ENCODE measurements at places on chromosomes 12 and 14.

GRCh38 chr14:59091404-59091803 lies 97.1 kb upstream of the DAAM1 start:
- no peak for DNase-seq

GRCh38 chr14:46054526-46054925 lies 597.1 kb downstream of the RPL10L start:
- no peak for DNase-seq

GRCh38 chr14:24925771-24926374 lies 124.1 kb downstream of the STXBP6 start:
- DNase-seq: no peak

GRCh38 chr14:65167072-65167645 lies 64.8 kb upstream of the MAX start:
- DNase-seq: peak; percentile 37

DNA sequence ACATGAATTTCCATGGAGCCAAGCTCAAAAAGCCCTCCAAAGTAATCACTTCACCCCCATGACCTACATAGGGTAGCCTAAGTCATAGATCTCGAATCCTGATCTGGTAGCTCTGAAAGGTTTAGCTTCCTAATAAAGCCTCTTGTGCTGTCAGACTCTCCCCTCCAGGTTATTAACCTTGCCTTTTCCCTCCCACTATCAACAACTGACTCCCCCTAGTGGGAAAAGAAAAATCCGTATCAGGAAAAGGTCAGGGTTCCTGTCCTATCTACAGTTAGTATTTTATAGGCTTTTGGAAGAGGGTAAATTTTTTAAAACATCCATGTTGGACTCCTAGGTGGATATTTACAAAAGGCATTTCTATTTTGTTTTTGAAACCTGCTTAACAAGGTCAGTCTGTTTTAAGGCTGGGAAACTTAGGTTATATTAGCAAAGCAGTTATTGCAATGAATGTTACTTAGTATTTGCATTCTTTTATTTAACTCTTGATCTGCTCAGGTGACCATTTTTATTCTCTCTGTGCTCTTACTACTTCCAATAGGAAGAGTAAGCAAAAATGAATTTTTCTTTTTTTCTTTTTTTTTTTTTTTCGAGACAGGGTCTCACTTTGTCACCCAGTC lies 8.0 kb downstream of the YY1 start:
- peak; percentile 66 for DNase-seq

- peak; percentile 82 for DNase-seq
Observed at GRCh38 chr14:91286530-91286937, 42.0 kb upstream of the GPR68 start.

- no peak for DNase-seq
Observed at GRCh38 chr12:94415066-94415465, 44.6 kb downstream of the CEP83 start.

- no peak for DNase-seq
Observed at GRCh38 chr12:97967831-97968230, 505.2 kb downstream of the RMST start.

GRCh38 chr14:92946847-92947545 lies 24.0 kb downstream of the CHGA start:
- no peak for DNase-seq

DNA sequence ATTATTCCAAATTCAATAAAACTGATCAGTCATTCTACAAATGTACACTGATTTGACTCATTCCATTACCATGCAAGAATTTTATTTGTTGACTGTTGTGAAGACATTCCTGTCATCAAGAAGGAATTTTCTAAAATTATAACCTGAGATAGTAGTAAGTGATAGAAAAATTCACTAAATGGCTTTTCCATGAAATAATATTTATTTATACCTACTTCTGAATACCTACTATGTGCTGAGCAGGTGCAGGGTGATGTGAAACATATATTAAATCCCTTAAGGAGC lies 841.7 kb downstream of the NRXN3 start:
- DNase-seq: no peak

DNA sequence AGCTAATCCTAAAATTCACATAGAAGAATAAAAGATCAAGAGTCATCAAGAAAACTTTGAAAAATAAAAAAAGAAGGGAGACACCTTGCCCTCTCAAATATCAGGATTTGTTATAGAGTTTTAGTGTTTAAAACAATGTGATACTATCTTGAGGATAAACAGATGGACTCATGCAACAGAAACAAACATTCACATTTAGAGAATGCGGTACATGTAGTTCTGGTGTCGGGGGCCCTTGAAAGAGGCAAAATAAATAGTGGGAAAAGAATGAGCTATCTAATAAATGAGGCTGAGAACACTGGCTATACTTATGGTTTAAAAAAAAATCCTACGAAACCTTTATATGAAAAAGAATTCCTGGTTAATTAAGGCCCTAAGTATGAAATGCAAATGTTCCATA lies 127.7 kb downstream of the LLPH start:
- DNase-seq: no peak

GRCh38 chr12:75870878-75871277 lies 160.7 kb downstream of the PHLDA1 start:
- DNase-seq: no peak

- DNase-seq: no peak
Observed at GRCh38 chr12:107339487-107339886, 246.1 kb upstream of the CRY1 start.

- no peak for DNase-seq
Observed at GRCh38 chr12:26114720-26115401, 10.0 kb downstream of the BHLHE41 start.

GRCh38 chr12:49550693-49551252 lies 11.9 kb downstream of the KCNH3 start:
- DNase-seq: no peak

DNA sequence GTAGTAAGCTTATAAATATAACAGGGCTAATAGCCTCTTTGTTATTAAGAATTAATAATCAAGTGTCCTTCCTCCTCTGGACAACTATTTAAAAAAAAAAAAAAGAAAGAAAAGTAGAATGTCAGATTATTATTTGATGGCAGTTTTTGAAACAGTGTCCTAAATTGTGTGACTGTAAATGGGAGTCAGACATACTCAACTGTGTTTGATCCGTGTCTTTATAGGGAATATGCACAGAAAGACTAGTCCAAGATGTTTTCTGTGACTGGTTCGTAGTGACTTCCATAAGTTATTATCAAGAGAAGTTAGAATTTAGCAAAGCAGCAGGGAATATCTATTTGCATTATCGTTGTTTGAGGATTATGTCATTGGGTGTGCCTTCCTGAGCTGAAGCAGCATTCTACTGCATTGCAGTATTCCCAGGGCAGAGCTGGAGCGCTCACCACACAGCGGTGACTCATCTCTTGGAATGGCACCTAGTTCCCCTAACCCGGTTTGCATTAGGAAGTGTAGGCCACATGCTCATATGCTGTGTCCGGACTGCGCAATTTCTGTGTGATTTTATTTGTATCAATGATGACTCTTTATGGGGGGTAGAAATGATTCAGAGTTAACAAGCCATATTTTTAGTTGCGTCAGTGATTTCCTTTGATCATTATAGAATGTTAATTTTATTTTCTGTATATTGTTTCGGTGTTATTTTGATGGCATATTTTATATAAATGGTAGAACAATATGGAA lies 7.9 kb downstream of the DYNC1H1 start:
- DNase-seq: peak; percentile 70

GRCh38 chr14:93926873-93927799 lies at the start of gene FAM181A:
Gene FAM181A, plus strand, starts transcription at chr14:93927344. Its CDS starts 942 bp downstream, at chr14:93928286.
- no peak for DNase-seq

GRCh38 chr12:93154753-93155480 lies 222.8 kb upstream of the NUDT4 start:
- no peak for DNase-seq

DNA sequence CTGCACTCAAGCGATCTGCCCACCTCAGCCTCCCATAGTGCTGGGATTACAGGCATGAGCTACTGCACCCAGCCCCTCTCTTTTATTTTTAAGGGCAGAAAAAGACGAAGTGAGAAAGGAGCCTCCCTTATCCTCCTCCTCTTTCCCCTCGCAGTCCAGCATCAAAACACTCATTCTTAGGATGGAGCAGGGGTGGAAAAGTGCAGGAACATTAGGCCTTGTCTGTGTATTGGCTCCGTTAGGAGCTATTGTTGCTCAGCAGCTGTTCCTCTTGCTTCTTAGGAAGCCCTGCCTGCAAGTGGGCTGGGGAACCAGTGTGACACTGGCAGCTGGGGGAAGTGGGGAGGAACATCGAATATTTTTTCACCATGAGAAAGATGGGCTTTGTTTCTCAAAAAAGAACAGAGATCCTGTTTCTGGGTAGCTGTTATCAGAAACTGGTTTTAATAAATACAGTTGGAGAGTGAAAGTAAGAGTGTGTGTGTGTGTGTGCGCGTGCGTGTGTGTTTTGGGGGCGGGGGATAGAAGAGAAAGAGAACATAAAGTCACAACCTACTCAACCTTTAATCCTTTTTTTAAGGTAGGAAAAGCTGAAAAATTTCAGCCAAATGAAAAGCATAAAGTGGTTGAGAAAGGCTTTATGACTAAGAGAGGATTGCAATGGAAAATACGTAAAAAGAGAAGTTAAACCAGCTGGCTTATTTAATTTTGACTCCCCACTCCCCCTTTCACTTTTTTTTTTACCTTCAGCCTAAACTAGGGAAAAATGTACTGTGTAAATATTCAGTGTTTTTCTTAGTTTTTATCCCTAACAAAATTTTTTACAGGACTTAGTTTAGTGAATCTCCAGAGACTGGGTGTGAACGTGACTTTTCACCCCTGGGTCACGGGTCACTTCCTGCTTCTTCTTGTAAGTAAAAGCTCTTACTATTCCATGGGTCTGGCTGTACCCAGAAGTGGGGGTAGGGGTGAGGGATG lies 197.2 kb upstream of the PLEKHG7 start:
- DNase-seq: peak; percentile 55

- no peak for DNase-seq
Observed at GRCh38 chr12:87112571-87113345, 856.6 kb upstream of the MGAT4C start.

DNA sequence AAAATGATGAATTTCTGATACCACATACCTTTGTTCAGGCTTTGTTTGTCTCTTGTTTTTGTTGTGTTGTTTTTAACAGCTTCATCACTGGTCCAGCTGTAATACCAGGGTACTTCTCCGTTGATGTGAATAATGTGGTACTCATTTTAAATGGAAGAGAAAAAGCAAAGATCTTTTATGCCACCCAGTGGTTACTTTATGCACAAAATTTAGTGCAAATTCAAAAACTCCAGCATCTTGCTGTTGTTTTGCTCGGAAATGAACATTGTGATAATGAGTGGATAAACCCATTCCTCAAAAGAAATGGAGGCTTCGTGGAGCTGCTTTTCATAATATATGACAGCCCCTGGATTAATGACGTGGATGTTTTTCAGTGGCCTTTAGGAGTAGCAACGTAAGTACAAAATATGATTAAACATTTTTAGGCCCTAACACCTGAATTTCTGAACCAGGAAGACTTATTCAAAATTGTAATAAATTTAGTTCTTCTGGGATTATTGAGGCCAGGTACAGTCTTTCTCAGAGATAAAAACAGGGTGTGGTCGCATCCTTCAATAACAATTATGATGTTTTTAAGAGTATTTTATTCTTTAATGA lies 22.4 kb downstream of the RXYLT1 start:
- peak; percentile 38 for DNase-seq

DNA sequence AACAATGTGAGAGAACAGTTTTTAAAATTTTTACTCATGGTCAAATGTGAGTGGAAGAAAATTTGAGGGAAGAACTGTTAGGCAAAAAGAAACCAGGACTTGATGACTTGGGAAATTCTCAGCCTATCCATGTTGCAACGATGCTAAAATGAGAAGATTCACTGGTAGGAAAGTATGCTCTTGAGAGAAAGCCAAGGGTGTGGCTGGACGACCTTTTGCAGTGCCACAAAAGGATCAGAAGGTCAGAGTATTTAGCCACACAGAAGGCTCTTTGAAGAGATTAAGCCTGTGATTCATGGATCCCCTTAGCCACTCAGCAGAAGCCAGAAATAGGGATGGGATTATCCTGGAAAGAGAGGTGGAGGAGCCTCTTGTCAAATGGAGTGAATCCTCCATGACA lies 336.8 kb downstream of the LRIG3 start:
- DNase-seq: no peak

DNA sequence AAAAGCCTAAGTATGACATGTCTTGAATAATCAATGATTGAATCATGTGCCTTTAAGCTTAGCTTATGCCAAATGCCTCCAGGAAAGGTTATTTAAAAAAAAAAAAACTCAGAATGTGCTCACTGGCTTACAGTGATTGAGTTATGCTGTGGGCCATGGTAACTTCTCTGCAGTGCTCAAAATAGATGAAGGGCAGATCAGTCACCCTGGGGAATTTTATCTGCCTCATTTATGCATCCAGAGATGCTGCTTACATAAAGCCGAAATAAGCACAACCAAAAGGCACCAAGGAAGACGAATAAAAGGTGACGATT lies 118.7 kb upstream of the MDM1 start:
- no peak for DNase-seq

- DNase-seq: no peak
Observed at GRCh38 chr12:44101475-44101874, 265.6 kb downstream of the TMEM117 start.

- DNase-seq: no peak
Observed at GRCh38 chr12:114741940-114742339, 58.0 kb upstream of the TBX3 start.

GRCh38 chr14:23160924-23161522 lies 22.4 kb downstream of the SLC7A8 start:
- DNase-seq: peak; percentile 63

DNA sequence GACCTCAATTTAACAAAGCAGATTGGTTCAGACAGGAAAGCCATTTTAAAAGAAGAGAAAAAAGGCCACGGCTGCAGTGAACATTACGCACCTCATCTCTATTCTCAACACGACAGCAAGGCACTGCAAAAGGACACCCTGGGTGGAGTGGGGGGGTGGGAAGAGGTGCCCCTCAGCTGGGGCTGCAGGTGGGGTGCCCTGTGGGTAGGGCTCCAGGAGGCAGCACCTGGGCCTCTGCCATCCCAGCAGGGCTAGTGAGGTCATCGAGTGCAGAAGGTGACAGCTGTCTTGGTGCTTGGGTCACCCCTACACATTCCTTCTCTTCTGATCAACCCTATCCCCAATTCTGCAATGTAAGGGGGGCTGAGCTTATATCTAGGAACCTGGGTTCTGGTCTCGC lies 142.9 kb upstream of the PRMT8 start:
- no peak for DNase-seq

DNA sequence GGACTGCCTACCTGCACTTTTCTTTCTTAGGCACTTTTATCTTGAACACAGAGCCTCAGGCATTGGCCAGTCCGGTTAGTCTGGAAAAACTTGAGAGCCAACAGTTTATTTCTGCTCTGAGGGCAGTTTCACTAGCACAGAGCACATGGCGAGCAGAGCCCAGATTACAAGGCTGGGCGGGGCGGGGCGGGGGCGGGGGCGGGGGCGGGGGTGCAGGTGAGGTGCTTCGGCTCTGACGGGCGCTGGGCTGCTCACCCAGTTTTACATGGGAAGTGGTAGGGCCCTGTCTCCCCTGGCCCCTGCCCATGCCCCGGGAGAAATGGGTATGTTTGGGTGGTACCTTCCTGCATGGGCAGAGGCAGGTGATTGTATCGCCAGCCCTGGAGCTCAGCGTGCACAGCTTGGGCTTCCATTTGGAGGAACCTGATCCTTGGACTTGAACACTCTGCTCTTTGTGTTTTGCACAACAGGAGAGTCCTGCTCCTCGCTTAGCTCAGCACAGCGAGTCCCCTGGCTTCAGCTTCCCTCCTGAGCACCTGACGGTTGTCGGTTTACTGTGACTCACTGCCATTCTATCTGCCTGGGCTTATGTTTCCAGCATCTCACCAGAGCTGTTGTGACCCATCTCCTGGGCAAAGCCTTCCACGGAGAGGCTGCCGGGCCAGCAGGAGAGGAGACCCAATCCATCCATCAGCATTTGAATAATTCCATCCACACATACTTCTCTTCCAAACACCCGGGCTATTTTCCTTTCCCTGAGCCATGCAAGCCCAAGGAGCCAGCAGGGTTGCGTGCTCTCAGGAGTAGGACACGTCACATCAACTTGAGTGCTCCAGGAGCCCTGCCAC lies 108.5 kb downstream of the ARF6 start:
- peak; percentile 63 for DNase-seq

Measured in CD4-positive, alpha-beta T cell treated with Interleukin-4 for 1 hour (primary cell).